ENCODE measurements at places on chromosomes 13 and 19.

GRCh38 chr19:57279418-57280164 lies 694 bp upstream of the ZNF460 start:
- peak; percentile 70 for DNase-seq

DNA sequence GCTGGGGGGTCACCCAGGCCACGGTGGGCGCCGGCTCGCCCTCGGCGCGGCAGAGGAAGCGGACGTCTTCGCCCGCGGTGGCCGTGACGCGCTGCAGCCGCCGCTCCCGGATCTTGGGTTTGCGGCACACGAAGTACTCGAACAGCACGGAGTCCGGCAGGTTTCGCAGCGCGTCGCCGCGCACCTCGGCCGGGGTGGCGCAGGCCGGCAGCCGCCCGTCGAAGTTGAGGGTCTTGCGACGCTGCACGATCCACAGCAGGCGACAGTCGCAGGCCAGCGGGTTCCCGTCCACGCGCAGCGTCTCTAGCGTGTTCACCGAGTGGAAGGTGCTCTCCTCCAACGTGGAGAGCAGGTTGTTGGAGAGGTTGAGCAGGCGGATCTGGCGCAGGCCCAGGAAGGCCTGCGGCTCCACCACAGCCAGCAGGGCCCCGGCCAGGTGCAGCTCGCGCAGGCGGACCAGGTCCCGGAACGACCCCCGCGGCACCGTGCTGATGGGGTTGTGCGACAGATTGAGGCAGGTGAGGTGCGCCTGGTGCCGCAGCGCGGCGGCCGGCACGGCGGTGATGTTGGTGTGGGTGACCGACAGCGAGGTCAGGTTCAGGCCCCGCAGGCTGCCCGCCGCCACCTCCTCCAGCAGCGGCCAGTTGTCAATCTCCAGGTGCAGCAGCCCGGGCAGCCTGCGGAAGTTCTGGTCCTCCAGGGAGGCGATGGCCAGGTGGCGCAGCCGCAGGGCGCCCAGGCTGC lies 8.6 kb upstream of the PEAK3 start:
- no peak for DNase-seq

DNA sequence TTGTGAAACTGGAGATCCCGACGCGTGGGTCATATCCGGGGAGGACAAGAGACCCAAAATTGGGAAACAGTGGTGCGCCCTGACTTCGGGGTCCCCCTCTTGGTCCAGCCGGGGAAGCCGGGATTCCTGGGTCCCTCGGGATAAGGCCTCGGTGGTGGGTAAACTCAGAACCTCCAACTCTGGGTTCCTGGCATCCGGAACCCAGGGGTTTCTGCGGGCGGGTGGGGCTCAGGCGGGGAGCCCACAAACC lies 688 bp downstream of the ZFP36 start:
- no peak for DNase-seq

- DNase-seq: no peak
These were observed 1438.1 kb downstream of the UQCRFS1 start for GRCh38 chr19:27774827-27775226.

DNA sequence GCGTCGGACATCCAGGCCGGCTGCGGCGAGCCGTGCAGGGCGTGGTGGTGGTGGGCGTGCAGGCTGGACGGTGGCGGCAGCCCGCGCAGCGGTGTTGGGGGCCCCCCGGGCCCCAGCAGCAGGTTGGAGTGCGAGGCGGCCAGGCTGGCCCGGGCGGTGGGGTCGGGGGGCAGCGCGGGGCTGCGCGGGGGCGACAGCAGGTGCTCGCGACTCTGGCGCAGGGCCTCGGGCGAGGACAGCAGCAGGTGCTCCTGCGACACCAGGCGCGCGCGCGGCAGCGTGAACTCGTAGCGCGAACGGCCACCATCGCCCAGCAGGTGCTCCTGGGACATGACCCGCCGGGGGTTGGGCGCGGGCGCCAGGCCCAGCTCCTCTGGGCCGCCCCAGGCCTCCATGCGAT lies 9.8 kb downstream of the SHISA7 start:
- no peak for DNase-seq
